ENCODE measurements at places on chromosomes 3 and 15.

- no peak for DNase-seq
These were observed 188.7 kb downstream of the PYDC2 start for GRCh38 chr3:191649626-191650025.

GRCh38 chr3:24199775-24200247 is 254.7 kb downstream of the NR1D2 start:
- no peak for DNase-seq

DNA sequence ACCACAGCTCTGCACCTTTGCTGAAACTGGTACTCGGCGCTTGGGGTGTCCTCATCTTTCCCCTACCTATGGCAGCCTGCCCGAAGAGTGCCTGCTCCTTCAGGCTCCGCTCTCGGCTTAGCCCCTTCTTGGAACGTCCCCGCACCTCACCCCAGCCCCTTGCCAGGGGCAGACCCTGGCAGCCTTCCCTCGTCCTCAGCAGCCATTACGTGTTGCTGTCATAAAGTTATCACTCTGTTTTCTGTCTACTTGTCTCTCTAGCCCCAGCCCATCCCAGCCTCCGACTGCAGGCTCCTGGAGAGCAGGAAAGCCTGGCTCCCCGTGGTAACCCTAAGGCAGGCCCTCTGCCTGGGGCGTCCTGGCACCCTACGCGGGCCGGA is 5.1 kb upstream of the BAHD1 start:
- DNase-seq, result no peak

DNA sequence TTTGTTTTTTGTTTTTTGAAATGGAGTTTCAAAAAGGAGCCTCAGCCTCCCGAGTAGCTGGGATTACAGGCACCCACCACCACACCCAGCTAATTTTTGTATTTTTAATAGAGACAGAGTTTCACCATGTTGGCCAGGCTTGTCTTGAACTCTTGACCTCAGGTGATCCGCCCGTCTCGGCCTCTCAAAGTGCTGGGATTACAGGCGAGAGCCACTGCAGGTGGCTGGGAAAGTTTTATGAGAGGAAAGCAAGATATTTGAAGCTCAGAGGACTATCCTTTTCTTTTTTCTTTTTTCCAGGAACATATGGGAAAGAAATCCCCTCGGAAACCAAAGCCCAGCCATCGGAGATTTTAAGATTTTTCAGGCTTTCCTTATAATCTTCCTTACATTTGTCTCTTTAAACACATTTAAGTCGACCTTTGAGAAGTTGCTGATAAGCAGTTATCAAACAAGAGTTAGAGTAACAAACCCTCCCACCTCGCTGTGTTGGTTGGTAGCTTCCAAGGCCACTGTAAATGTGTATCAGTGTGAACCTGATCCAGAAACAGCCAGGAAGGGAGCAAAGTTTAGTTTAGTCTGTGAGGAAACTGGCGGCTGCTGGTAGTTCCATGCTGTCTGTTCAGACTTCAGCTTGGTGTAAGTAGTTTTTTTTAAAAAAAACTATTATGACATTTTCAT is 34.5 kb upstream of the MAP3K13 start:
- no peak for DNase-seq

- DNase-seq, result no peak
These were observed 11.3 kb downstream of the NR2F2 start for GRCh38 chr15:96341513-96342405.

- no peak for DNase-seq
These were observed 86.4 kb upstream of the RORA start for GRCh38 chr15:61315471-61315870.

- DNase-seq, result no peak
These were observed 155.6 kb upstream of the GOLIM4 start for GRCh38 chr3:168251371-168251770.

- no peak for DNase-seq
These were observed 293.6 kb upstream of the MDFIC2 start for GRCh38 chr3:70606018-70606417.

GRCh38 chr3:134366928-134367811 is 7.1 kb downstream of the AMOTL2 start:
- DNase-seq, result no peak

- no peak for DNase-seq
These were observed 2.6 kb downstream of the ARID3B start for GRCh38 chr15:74543583-74543982.

DNA sequence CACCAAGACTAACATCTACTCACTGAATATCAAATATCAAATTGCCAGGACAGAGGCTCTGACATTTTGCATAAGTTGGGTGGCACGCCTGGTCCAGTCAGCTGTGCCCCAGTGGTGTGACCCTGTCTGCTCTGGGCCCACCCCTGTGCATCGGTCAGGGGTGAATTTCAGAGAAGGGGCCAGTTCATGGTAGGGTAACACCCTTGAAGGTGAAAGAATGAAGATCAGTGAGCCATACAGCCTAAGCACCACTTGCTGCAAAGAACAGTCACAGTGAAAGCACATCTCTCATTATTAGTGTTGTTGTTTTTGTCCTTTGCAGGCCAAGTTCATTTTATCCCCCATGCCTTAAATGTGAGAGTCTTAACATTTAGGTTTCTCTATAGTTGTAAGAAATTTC is 86.8 kb downstream of the MYRIP start:
- DNase-seq, result no peak

DNA sequence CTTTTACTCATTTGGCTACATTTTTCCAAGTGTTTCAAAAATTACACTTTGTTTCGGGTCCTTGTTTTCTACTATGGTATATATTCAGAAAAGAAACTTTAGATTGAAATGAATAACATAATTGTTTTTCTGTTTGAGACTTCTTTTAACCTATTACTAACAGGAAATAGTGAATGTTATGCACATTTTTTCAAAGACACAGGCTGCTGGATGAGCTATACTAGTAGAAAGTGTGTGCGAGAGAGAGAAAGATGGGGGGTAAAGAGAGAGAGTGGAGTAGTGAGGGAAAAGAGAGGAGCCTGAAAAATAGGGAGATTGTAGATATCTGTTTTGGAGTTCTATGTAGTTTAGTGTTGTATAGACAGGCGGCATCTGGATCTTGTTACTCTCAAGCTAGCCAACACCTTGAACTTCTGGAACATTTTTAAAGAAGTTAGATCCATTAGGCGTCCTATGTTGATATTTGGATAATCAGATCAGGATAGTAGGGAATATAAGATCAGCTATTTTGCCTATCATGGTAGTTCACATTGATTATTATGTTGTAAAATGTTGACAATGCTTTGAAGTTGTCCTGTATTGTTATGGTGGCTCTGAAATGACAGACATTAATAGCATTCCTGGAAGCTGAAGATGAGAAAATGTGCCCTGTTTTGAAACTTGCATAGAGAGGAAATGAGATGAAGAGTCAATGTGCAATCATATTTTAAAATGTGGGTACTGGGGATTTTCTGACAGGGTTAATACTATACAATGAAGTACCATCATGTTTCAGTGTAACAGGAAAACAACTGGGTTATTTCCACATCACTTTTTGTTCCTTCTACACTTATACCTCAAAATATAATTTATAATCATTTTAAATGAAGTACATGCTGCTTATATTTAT is 2.6 kb downstream of the RBMS3 start:
- DNase-seq, result no peak

DNA sequence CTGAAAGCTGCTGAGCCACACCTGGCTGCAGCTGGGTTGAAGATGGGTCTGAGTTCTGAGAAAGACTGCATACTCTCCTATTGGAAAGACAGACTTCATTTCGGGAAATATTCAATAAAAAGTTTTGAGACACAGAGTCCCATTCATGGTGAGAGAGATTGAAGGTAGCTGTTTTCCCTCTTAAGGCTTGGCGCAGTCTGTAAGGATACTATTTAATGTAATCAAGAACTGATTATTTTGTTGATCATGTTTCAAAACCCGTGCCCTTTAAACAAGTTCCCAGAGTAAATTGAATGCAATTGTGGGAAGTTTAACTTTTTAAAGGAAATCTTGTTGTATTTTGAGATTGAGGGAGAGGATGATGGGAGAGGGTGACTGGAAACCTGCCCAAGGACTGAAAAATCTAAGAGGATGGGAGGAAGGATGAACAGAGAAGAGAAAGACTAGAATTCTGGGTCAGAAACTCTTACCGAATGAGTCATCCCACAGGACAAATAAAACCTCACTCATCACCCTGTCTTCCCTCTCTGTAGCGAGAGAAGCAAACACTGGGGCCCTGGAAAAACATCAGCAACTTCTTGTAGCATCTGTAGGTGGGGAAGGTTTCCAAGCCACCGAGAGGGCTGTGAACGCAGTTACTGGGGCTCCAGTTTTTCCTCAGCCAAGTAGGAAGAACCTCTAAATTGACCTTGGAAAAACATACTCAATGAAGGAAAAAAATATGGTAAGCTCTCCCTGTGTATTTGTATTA is 193.2 kb upstream of the TPRG1 start:
- DNase-seq, result no peak

GRCh38 chr15:31387479-31388118 is 61.0 kb downstream of the KLF13 start:
- no peak for DNase-seq

GRCh38 chr15:31024330-31024729 is 32.9 kb upstream of the MTMR10 start:
- no peak for DNase-seq

GRCh38 chr3:157789162-157789561 is 285.9 kb upstream of the VEPH1 start:
- no peak for DNase-seq

DNA sequence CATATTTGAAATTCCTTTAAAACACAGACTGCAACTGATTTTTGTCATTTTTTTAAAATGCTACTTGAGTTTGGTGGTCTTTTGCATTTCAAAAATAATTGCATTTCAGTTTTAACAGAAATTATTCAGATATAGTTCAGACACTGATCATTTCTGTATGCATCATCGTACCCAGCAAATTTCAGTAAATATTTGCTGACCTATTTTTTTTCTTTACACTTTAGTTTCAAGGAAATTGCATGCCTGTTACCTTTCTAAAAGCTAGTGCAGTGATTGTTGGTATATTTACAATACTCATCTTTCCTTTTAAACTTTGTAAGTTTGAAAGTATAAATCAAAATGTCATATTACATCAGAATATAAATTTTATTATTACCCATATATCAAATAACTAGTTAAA is 32.4 kb downstream of the ALCAM start:
- DNase-seq, result no peak

GRCh38 chr15:58770519-58770856 is 614 bp upstream of the MINDY2 start:
- DNase-seq, result no peak
